ENCODE measurements at places on chromosomes 12 and 14.

GRCh38 chr14:34619471-34619870 lies 10.5 kb downstream of the SNX6 start:
- no peak for DNase-seq

GRCh38 chr12:64478661-64479060 lies 26.7 kb downstream of the TBK1 start:
- no peak for DNase-seq

- DNase-seq, result peak; percentile 67
These were observed 4.4 kb upstream of the GPHN start for GRCh38 chr14:66503532-66503931.

DNA sequence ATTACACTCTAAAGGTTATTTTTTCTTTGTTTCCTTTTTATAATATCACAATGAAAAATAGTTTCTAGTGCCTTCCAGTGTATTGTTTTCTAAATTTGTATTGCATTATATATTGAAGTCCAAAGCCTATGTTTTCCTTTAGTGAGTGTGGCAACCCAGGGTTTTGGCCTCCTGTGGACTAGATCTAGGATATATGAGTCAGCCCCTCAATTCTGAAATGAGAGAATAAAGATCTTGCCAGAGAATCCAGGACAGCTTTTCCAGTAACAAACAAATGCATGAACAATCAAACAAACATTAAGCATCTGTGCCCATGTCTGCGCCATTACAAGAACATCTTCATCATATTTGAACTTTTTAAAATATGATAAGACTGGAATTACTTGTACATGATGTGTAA lies 70.7 kb upstream of the SSTR1 start:
- DNase-seq, result peak; percentile 18

- DNase-seq, result no peak
These were observed 68.4 kb upstream of the ASPG start for GRCh38 chr14:104016873-104017650.

- no peak for DNase-seq
These were observed 274.5 kb upstream of the DIO2 start for GRCh38 chr14:80485764-80486163.

DNA sequence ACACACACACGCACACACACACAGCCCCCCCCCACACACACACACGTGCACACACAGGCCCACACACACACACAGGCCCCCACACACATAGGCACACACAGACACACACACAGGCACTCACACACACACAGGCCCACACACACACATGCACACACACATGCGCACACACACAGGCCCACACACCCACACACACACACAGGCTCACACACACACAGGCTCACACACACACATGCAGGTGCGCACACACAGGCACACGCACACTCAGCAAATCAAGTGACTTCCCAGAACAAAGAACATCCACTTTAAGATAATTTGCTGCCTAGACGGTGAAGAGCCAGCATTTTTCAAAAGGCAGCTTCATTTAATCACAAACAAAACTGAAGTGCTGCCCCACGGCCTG lies 78.5 kb upstream of the FBRSL1 start:
- no peak for DNase-seq

- no peak for DNase-seq
These were observed 300 bp downstream of the SSH1 start for GRCh38 chr12:108857158-108857407.

GRCh38 chr12:56334490-56334793 lies 642 bp upstream of the PAN2 start:
- no peak for DNase-seq

GRCh38 chr14:61051051-61051450 lies 70.0 kb downstream of the SLC38A6 start:
- no peak for DNase-seq

DNA sequence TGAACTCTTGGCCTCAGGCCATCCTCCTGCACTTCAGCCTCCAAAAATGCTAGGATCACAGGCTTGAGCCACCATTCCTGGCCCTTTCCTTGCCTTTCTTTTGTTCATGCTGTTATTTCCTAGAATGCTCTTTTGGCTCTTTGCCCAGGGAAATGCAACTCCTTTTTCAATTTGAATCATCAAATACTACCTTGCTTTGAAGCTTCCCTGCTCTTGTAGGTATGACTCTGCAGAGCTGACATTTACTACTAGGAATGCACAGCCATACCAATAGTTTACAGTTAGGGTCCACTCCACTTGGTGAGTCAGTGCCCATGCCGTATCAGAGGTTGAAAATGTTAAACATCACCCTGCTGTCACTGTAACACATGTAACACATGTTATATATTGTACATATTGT lies 107.0 kb upstream of the CRY1 start:
- no peak for DNase-seq

DNA sequence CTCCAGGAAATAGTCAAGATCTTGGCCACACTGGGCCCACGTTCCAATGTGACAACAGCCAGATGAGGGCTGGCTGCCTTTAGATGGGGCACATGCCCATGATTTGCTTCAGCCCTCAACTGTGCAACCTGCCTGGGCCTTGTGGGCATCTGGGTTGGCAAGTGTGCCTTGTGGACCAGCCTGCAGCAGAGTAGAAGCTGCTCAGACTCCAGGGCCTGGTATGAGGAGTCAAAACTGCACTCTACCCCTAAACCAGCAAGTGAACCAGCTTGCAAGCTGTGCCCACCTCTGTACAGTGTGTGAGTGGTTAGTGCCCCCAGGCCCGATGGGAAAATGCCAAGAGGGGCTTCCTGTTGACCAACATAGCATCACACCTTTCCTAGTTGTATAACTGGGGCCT lies 17.9 kb downstream of the PHETA1 start:
- no peak for DNase-seq

- DNase-seq, result no peak
These were observed 218.3 kb downstream of the FOXN3 start for GRCh38 chr14:89198544-89199329.

DNA sequence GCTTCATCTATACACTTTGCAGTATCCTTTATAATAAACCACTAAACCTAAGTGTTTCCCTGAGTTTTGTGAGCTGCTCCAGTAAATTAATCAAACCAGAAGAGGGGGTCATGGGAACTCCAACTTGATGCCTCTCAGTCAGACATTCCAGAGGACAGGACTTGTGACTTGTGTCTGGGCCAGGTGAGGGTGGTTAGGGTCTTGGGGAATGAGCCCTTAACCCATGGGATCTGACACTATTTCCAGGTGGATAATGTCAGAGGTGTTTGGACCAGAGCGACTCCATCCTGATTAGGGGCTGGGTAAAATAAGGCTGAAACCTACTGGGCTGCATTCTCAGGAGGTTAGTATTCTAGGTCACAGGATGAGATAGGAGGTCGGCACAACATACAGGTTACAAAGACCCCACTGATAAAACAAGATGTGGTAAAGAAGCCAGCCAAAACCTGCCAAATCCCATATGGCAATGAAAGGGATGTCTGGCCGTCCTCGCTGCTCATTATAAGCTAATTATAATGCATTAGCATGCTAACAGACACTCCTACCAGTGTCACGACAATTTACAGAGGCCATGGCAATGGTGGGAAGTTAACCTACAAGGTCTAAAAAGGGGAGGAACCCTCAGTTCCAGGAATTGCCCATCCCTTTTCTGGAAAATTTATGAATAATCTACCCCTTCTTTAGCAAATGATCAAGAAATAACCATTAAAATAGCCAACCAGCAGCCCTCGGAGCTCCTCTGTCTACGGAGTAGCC lies 58.7 kb downstream of the BCAT1 start:
- DNase-seq, result no peak

DNA sequence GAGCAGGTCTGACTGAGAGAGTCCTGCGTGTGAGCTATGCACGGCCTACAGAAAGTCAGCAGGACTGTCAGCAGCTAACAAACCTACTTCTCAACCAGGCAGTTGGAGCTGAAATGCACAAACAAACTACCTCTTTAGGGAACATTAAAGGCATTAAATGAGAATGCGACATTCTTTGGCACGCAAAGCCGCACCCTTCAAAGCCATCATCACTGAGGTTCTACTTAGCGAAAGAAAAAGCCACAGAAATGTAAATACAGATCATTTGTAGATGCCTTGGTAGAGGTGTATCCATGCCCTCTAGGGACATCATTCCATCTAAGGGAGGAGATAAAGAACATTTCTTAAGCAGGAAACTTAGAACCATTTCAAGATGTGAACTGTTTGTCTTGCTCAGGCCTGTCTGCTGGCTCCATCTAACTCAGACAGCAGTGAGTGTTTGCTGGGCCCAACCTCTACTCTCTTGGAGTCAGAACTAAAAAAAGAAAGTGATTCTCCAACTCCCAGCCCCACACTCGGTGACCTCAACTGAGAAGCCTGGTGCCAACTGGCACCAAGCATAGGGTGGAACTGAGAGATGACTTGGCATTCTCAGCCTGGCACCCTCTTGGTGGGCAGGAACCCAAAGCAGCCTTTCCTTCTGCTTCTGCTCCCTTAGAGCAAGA lies 63.5 kb upstream of the MBIP start:
- peak; percentile 97 for DNase-seq

GRCh38 chr14:52951681-52952554 lies 1.1 kb upstream of the FERMT2 start:
- DNase-seq, result no peak

- DNase-seq, result no peak
These were observed 28.6 kb downstream of the KCNA5 start for GRCh38 chr12:5072311-5072710.

GRCh38 chr12:12521044-12521485 lies 41.6 kb downstream of the DUSP16 start:
- DNase-seq, result no peak

- DNase-seq, result no peak
These were observed 111.1 kb upstream of the SCAF11 start for GRCh38 chr12:46101485-46101869.

- DNase-seq, result no peak
These were observed 20.5 kb upstream of the GUCY2C start for GRCh38 chr12:14716848-14717444.

DNA sequence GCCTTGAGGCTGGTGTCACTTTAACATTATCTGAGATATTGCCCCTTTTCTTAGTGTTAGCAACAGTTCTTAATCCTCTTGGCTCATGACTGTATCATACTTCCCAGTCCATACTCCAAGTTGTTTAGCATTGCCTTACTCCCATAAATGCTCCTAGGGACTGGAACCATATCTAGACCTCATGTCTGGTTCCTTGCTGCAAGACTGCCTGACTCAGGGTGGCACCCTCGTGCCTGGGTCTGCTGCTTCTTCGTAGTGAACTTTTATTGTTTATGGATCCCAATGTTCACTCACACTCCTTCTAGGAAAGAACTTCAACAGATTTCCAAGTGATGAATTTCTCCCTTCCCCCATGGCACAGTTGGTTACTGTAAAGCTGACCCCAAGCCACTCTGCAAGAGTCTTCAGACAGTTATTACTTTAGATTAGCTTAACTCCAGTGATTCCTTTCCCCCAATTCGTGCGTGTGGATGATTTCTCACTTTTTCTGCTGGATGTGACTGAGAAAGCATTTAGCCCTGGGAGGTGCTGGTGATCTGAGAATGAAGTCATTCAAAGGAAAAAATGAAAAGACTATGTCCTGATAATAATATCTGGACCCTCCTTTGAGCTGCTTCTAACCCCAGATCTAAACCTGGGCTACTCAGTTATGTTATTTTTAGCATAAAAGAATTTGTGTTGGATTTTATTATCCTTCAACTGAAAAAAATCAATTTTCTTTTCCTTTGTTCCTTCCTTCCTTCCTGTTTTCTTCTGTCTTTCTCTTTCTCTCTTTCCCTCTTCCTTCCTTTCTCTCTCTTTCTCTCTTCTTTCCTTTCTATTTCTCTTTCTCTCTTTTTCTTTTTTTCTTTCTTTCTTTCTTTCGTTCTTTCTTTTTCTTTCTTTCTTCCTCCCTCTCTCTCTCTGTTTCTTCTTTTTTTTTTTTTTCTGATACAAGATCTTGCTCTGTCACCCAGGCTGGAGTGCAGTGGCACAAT lies 47.5 kb upstream of the PPP1R12A start:
- DNase-seq, result no peak

DNA sequence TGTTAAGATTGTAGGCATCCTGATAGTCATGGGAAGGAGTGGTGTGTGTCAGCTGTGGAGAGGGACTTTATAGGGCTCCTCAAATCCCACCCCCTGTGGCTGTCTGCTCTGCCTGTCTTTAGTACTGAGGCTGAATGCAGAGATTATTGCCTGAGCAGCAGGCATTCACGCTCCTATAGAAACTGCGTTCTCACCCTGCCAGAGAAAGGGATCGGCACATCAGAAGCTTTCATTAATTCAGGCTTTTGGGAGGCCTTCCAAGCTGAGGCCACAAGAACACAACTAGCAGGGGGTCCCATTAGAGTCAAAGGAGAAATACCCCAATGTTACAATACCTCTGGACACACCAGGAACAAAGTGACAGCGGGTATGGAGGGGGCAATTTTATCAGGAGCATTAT lies 12.6 kb downstream of the KCNK10 start:
- no peak for DNase-seq

DNA sequence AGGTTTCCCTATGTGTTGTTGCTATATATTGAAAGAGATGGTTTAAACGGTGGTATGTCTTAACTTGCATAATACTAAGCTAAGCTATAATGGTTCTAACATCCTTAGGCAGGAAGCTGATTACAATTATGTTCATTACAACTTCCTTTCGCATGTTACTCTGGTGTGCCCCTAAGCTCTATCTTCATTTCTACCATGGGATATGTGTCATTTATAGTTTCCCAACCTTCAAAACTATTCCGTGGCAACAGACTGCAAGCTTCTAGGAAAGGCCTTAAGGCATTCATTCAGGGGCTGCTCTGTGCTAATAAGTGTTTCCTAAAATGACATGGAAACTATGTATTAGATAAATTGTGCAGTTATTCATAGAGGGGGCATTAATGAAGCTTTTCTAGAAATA lies 294.6 kb downstream of the GXYLT1 start:
- DNase-seq, result no peak

GRCh38 chr12:130787445-130788410 lies 51.3 kb downstream of the STX2 start:
- DNase-seq, result no peak

Data from NCI-H446 (cell line).